Brain (organoid and tissue), 16 donors: ENCODE measurements at places on chromosomes 11 and 22. TPM values are rescaled to one million over a fixed set of nuclear protein-coding genes. Genes with fewer than 3 reads are reported as not detected.

The PHLDA2 gene
- 10.6 TPM for polyA plus RNA-seq

The GAB4 gene
- not detected for polyA plus RNA-seq

The C11orf87 gene
- 2.1 TPM for polyA plus RNA-seq

The OR52W1 gene
- not detected for polyA plus RNA-seq

The CSTPP1 gene
- 80.9 TPM for polyA plus RNA-seq

The SLC25A45 gene
- polyA plus RNA-seq = 4.0 TPM

The MGAT3 gene
- 19.3 TPM for polyA plus RNA-seq

The MCAM gene
- polyA plus RNA-seq = 58.3 TPM

The TMEM86A gene
- 2.6 TPM for polyA plus RNA-seq

The TYR gene
- not detected for polyA plus RNA-seq

The ST14 gene
- polyA plus RNA-seq = 13.7 TPM

The CSKMT gene
- polyA plus RNA-seq = 7.9 TPM

The NAV2 gene
- 5.8 TPM for polyA plus RNA-seq

The RASL10A gene
- 6.5 TPM for polyA plus RNA-seq

The SIK2 gene
- polyA plus RNA-seq = 25.1 TPM

The KREMEN1 gene
- 50.5 TPM for polyA plus RNA-seq

The SOX6 gene
- 3.3 TPM for polyA plus RNA-seq

The ANKK1 gene
- 0.12 TPM for polyA plus RNA-seq

The FZD4 gene
- polyA plus RNA-seq = 2.9 TPM

The ZFTA gene
- polyA plus RNA-seq = 16.5 TPM

The HTR3B gene
- polyA plus RNA-seq = 0.20 TPM

The CPT1B gene
- polyA plus RNA-seq = 6.1 TPM

The AASDHPPT gene
- polyA plus RNA-seq = 25.0 TPM

The CEP126 gene
- polyA plus RNA-seq = 0.85 TPM

The CATSPER1 gene
- polyA plus RNA-seq = not detected

The NFAM1 gene
- polyA plus RNA-seq = 1.4 TPM

The ZNF408 gene
- polyA plus RNA-seq = 7.9 TPM

The DRD2 gene
- 22.9 TPM for polyA plus RNA-seq

The HBB gene
- polyA plus RNA-seq = 809 TPM

The DGAT2 gene
- 21.5 TPM for polyA plus RNA-seq

The NRIP3 gene
- 9.2 TPM for polyA plus RNA-seq
